ENCODE measurements at places on chromosomes 3 and 15.

DNA sequence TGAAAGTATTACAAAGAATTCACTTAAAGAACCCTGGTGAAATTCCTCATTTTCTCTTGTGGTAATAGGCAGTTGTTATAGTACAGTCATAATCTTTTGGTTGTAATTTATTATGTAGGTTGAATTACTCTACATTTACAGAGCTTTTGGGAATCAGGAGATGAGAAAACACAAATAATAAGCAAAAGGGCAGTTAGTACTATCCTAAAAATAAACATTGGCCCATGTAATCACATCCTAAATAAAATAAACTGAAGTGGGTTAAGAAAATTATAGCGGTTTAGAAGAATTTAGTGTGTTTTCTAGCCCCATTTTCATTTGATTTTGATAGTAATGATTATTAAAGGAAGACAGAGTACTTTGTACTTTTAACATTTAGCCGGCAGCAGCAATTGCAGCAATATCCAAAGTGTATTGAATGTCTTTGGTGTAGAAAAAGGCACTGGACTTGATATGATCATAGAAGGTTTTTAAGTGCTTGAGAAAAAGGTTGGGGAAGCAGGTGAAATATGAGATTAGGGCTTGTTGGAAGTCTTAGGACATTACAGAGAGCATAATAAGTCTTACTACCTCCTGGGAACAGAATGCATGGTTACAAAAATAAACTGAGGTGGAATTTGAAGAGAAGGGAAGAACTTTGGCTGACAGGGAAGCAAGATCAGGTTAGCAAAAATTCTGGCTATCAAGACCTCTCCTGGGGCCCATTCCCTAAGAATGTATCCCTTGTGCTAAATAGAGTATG, 79.9 kb downstream of the MBNL1 start:
- no peak for DNase-seq

GRCh38 chr3:124256599-124256998, 264.7 kb upstream of the ROPN1 start:
- no peak for DNase-seq

DNA sequence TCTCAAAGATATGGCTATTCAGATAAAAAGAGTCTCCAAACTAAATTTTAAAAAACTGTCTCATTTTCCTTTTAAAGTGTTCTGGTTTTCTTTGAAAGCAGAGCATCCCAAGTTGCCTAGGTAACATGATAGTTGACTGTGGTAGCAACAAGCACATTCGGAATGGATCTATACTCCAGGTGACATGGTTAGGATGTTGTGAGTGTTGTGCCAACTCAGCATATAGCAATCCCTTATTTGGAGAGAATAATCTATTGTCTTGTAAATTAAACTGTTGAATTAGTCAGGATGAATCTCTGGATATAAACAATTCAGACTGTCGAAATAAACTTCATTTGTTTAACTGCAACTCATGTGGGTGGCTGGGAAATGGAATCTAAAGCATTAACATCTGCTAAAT, 418.6 kb downstream of the TUSC7 start:
- no peak for DNase-seq

- no peak for DNase-seq
Observed at GRCh38 chr3:115549071-115549470, 74.2 kb upstream of the GAP43 start.

- no peak for DNase-seq
Observed at GRCh38 chr15:65580287-65580686, 30.6 kb downstream of the INTS14 start.

GRCh38 chr15:90266061-90266431, 574 bp downstream of the NGRN start:
- DNase-seq: no peak

DNA sequence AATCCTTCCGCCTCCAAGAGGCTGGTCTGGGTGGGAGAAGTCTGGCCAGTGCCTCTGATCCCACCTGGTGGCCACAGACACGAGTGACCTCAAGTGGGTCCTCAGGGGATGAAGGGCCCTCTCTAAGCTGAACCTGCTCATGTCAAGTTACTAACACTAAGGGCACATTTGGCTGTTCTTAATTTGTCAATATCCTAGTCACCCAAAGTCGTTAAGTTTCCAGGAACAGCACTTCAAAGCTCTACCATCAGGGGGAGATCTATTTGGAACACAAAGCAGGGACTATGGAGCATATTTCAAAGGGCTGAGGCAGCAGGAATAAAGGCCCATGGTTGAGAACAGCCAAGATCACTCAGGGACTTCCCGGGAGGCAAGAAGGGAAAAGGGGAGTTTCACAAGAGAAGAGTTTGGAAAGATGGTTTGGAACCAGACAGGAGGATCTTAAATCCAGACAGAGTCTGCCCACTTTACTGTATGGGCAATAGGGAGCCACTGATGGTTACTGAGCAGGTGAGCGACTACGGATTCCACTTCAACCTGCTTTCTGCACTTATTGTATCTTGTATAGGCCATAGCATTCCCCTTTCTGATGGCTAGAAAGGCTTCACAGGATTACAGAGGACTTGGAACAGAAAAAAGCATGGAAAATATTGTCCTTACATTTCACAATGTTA, 13.7 kb downstream of the OXTR start:
- no peak for DNase-seq

- no peak for DNase-seq
Observed at GRCh38 chr15:40695469-40695890, 506 bp downstream of the RAD51 start.

DNA sequence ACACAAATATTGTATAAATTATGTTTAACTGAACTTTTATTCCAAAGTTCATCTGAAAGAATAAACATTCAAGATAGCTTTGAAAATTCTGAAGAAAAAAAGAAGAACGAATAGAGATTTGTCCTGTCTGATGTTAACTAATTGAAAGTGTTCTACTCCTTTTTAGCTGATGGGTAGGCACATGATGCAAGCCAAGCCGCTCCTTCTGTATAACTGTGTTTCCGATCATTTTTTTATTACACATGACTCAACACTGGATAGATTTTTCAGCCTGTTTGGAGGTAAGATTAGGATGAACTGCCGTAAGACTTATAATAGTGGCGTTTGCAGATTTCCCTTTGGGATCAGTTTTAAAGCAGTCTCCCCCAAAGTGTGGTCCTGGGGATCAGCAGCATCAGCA, 19.0 kb downstream of the NSUN3 start:
- no peak for DNase-seq

GRCh38 chr3:51304230-51304629, 80.9 kb upstream of the MANF start:
- DNase-seq: no peak

DNA sequence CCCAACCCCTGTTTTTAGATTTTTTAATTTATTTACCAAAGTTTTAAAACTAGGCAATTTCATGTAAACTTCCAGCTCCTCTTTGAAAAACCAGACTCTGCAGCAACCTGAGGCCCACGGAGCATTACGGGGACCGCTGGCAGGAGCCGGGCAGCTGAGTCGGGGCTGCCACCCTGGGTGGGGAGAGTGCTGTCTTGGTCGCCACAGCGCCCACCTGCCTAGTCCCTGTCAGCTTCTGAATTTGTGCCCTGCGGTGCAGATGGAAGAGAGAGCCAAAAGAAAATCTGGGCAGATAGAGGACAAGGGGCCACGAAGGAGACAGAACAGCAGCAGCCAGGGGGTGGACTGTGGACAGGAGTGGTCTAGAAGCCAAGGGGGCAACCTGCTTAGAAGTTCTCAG, 34.6 kb downstream of the PXYLP1 start:
- DNase-seq: no peak

DNA sequence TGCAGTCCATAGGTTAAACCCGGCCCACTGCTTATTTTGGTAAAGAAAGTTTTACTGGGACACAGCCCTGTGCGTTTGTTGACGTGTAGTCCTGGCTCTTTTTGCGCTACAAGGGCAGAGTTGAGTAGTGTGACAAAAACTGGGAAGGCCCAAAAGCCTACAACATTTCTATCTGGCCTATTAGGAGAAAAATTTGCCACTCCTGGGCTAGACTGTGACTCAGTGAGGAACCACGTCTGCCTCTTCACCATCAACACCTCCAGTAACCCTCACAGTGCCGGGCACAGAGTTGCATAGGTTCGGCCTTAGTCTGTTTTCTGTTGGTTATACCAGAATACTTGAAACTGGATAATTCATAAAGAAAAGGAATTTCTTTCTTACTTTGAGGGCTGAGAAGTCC, 110.3 kb downstream of the TOP2B start:
- DNase-seq: no peak

- DNase-seq: no peak
Observed at GRCh38 chr3:74515451-74515850, 99.0 kb downstream of the CNTN3 start.

DNA sequence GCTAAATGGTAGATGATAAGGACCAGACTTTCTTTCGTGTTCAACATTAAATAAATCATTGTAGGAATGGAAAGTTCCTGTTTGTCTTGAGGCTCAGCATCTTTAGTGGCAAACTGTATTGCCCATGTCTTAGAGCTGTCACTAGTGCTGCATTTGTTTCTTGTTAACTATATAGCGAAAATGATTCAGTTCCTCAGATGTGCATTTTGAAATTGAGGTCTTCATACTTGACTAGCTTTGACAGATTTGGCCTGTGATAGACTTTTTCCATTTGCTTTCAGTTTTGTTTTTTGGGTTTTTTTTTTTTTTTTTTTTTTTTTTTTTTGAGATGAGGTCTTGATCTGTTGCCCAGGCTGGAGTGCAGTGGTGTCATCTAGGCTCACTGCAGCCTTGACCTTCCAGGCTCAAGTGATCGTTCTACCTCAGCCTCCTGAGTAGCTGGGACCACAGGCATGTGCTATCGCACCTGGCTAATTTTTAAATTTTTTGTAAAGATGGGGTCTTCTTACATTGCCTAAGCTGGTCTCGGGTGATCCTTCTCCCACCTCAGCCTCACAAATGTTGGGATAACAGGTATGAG, 9.5 kb upstream of the RPLP1 start:
- no peak for DNase-seq

DNA sequence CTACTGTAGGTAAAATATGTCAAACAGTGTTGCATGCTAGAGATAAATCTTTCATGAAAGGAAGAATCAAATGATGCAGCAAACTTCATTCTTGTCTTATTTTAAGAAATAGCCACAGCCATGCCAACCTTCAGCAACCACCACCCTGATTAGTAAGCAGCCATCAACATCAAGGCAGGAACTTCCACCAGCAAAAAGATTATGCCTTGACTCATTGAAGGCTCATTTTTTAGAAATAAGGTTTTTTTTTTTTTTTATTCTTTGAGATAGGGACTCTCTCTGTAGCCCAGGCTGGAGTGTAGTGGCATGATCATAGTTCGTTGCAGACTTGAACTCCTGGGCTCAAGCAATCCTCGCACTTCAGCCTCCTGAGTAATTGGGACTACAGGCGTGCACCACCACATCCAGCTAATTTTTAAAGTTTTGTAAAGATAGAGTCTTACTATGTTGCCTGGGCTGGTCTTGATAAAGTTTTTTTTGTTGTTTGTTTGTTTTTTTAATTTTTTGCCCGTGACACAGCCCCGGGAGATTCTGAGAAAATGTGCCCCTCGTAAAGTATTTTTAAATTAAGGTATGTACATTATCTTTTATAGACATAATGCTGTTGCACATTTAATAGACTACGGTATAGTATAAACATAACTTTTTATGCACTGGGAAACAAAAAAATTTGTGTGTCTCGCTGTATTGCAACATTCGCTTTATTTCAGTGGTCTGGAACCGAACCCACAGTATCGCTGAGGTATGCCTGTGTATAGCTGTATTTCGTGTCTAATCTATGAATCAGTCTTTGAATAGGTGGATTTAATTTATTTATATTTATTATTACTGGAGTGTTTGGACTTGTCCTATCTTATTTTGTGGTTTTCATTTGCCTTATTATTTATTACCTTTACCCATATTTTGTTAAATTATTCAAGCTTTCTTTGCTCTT, 23.3 kb downstream of the SNRK start:
- no peak for DNase-seq

GRCh38 chr3:183447206-183448001, 19.0 kb upstream of the MCF2L2 start:
- DNase-seq: peak; percentile 58

DNA sequence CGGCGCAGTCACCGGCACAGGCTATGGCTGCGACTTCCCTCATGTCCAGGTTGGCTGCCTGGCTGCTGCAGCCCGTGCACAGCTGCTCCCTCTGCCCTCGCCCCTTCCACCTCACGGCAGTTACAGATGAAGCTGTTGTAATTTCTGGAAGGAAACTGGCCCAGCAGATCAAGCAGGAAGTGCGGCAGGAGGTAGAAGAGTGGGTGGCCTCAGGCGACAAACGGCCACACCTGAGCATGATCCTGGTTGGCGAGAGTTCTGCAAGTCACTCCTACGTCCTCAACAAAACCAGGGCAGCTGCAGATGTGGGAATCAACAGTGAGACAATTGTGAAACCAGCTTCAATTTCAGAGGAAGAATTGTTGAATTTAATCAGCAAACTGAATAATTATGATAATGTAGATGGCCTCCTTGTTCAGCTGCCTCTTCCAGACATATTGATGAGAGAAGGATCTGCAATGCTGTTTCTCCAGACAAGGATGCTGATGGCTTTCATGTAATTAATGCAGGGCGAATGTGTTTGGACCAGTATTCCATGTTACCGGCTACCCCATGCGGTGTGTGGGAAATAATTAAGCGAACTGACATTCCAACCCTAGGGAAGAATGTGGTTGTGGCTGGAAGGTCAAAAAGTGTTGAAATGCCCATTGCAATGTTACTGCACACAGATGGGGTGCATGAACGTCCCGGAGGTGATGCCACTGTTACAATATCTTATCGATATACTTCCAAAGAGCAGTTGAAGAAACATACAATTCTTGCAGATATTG, 13.2 kb upstream of the GNB4 start:
- no peak for DNase-seq

DNA sequence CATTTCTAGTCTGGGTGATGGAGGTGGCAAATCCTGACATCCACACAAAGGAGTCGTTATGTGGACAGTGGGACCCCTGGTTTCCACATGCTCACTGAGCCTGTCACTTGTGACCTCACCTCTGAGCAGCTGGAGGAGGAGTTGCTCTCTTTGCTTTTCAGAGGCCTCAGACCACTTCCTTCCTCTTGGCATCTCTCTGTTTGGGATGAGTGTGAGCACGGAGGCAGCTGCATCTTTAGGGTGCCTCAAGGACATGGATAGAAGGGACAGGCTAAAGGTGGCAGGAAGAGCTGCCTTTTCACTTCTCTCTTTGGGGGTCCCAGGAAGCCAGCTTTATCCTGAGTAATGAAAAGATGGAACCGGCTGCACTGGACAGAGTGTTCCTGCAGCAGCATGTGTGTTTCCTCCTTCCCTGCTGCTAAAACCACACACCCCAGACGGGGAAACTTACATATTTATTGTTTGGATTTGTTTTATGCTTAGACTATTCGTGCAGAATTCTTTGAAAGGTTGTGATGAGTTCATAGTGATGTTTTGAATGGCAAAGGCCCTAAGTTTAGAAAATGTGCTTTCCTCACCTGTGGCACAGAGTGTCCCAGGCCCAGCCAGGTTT, 31.8 kb downstream of the GPR171 start:
- DNase-seq: peak; percentile 9

DNA sequence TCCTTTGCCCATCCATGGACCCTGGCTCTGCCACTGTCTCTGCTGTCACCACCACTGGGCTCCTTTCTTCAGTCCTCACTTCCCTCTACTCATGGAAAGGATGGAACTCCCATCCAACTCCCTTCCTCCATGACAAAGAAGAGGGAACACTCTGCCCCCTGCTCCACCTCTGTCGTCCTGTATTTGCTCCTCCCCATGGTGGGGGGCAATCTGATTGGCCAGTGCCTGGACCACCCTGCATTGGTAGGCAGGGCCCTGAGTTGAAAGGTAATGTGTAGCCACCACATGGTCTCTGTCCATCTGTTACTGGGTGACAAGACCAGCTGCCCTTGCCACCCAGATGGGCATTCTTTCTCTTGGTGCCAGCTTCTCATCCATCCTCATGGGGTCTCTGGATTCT, 20.7 kb upstream of the HEG1 start:
- no peak for DNase-seq

All from effector memory CD8-positive, alpha-beta T cell (primary cell).